ENCODE measurements at places on chromosomes 16 and 17.

GRCh38 chr16:61900482-61900881 is 135.8 kb downstream of the CDH8 start:
- no peak for ATAC-seq

GRCh38 chr17:72426948-72427760 is 306.3 kb downstream of the SOX9 start:
- ATAC-seq, result no peak

- no peak for ATAC-seq
These were observed 220.0 kb downstream of the CDH13 start for GRCh38 chr16:82846806-82847205.

DNA sequence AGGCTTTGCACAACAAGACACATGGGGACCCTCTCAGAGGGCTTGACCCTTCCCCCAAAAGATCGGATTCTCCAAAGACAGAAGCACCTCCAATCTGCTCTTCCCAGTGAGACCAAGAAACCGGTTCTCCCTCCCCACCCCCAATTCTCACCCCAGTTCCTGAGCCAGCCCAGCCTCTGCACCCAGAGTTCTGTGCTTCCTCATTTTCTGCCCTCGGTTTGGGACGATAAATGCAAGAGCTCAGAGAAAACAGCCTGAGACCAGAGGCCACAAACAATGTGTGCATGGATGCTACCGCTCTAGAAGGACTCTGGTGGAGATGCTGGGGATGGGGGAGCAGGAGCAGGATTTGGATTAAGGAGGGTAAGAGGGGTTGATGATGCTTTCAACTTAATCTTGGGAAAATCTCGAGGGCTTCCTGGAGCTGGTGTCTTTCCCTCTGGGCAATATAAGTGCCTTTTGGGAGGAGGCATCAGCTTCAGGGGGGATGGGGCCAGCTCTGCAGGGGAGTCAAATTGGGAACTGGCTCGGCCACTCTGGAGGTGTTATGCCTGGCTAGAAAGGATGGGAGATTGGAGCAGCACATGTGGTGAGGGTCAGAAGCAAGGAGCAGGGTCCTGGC is 6.0 kb downstream of the KRT15 start:
- ATAC-seq, result no peak

DNA sequence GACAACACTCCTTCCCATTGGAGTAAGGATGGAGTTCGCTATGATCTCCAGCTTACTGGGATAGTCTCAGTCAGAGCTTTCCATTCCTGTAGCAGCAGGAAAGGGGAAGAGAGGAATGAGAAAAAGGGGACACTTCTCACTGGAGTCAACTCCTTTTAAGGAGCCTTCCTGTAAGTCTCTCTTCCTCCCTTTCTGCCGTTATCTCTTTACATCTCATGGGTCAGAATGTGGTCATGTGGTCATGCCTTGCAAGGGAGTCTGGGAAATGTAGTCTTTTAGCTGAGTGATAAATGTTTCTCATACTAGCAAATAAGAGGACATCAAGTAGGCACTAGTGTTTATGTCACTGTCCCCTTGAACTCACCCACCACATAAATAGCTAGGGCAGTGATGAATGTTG is 227.3 kb downstream of the HAPSTR1 start:
- ATAC-seq, result no peak

GRCh38 chr17:80105762-80106161 is 4.4 kb downstream of the GAA start:
- ATAC-seq, result no peak

GRCh38 chr17:77861981-77862645 is 96.4 kb upstream of the TNRC6C start:
- no peak for ATAC-seq
